G401 (cell line): ENCODE measurements at places on chromosomes 11 and 22. TPM values are rescaled to one million over a fixed set of nuclear protein-coding genes. Genes with fewer than 3 reads are reported as not detected.

- peak; percentile 81 for DNase-seq
Observed at GRCh38 chr11:13955971-13956421, 6.5 kb upstream of the SPON1 start.

DNA sequence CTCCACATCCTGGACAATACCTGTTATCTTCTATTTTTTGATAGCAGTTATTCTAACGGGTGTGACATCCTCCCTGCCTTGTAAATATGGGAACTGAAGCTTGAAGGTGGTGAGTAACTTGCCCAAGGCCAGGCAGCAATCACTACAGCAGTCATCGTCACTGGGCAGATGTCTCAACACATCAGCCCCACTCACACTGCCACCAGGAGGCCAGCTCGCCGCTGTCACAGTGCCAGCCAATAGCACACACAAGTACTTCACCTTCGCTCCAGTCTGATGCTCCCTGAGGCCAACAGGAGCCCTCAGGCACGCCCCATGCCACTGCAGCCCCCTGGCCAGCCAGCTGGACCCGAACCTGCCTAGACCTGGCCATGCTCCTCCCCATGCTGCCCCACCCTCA is 4.9 kb upstream of the TTLL1 start:
- DNase-seq: no peak

- DNase-seq: no peak
Observed at GRCh38 chr22:46465793-46466192, 71.6 kb downstream of the CELSR1 start.

The OR2AG2 gene
- total RNA-seq: not detected in 2 replicates

The FAM180B gene
- total RNA-seq: 0.58 TPM in 1 of 2 replicates, not detected in the other

GRCh38 chr11:71992136-71992730 is 6.5 kb upstream of the IL18BP start:
- DNase-seq: no peak
